Right atrium auricular region (tissue), 2 donors: ENCODE measurements at places on chromosomes 1 and 21. TPM values are rescaled to one million over a fixed set of nuclear protein-coding genes. Genes with fewer than 3 reads are reported as not detected.

Gene BCAR3
- total RNA-seq, result 12.7 TPM

Gene TCHH
- total RNA-seq, result 0.12 TPM

Gene CYB5RL
- 2.0 TPM for total RNA-seq

Gene HUNK
- 0.20 TPM for total RNA-seq

Gene OR6N1
- total RNA-seq, result not detected

Gene PRAMEF10
- not detected for total RNA-seq

Gene GBP2
- 12.3 TPM for total RNA-seq

- DNase-seq, result no peak
Observed at GRCh38 chr21:38057626-38058025, 141.4 kb upstream of the KCNJ6 start.

- DNase-seq, result no peak
Observed at GRCh38 chr21:36065497-36066036, 4.3 kb upstream of the CBR1 start.

GRCh38 chr1:16124377-16125087, 31.3 kb downstream of the EPHA2 start:
- DNase-seq, result no peak

DNA sequence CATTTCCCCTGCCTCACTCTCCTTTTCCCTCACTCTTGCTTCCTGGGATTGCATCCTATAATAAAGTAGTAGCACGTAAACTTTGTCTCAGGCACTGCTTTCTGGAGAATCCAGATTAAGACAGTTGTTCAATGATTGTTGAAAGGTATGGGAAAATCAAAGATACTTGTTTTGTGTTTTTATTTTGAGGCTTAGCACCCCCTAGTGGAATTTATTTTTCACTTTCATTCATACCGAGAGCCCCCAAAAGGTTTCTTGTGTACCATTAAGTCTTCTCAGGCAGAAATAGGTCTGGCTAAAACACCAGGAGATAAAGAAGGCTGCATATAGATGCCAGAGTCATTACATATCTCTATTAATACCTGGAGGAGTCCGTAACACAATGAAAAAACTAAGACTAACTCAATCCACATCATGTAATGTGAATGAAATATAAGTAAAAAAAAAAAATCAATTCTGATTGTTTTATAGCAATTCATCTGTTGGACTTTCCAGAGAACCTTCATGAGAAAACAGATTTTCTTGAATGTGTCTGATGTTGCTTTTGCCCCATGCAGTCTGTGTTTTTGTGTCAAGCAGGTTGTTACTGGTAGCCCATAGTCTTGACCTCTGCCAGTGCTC, 103.5 kb downstream of the RPE65 start:
- DNase-seq, result no peak

DNA sequence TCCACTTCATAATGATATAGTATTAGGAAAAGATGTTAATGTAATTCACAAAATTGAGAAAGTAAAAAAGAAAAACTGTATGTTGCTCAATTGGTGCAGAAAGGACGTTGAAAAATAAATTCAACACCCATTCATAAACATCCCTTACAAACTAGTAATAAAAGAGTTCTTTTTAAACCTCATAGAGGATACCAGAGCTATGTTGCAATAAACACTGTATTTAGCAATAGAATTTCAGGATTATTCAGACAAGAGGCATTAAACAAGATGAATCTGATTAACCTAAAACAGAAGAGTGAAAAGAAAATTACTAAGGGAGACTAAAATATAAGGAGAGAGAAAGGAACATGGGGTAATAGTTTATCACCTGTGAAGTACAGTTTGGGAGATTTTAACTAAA, 154.8 kb downstream of the NTPCR start:
- DNase-seq, result no peak

DNA sequence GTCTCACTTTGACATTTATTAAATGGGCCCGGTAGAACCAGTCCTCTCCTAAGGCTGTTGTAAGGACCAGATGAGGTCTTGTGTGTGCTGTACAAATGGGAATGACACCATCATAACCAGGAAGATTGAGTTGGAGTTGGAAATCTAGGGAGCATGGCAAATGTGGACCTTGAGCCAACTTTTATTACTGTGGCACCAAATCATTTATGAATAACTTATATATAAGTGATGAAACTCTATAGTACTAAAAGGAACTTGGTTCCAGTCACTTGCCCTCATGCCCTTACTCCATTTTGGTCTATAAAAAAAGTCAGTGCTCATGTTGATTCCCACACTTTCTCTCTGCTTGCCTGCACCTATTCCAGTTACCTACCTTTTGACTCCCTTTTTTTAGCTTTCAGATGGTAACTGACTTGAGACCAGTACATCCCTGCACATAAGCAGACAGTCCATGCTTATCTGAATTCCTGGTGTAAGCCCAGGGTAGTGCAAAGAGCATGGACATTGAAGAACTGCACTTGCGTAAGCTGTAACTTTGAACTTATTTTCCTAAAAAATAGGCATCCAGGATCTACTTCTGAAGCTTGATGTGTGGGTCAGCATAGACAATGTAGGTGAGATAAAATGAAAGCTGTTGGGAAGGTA, 210.6 kb downstream of the PBX1 start:
- no peak for DNase-seq

GRCh38 chr1:201062511-201063091, 39.1 kb upstream of the KIF21B start:
- DNase-seq, result no peak

DNA sequence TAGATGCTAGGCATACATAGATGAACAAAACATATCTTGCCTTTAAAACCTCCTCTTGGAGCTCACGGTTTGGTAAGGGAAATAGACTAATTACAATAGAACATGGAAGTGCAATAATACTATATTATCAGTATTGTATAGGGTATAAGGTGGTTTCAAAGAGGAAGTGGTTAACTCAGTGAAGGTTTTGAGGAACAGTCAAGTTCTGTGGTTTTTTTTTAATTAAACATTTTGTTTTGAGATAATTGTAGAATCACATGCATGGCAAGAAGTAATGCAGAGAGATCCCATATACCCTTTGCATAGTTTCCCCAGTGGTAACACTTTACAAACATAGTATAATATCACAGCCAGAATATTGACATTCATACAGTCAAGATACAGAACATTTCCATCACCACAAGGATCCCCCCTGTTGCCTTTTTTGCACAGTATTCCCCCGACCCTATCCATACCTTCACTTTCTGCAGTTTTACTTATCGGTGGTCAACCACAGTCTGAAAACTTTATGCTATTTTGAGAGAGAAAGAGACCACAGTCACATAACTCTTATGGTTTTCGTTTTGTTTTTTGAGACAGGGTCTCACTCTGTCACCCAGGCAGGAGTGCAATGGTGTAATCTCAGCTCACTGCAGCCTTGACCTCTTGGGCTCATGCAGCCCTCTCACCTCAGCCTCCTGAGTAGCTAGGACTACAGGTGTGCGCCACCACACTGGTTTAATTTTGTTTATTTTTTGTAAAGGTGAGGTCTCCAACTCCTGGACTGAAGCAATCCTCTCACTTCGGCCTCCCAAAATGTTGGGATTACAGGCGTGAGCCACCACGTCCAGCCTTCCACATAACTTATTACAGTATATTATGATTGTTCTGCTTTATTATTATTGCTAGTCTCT, 60.5 kb upstream of the KIAA1614 start:
- DNase-seq, result no peak

GRCh38 chr1:215526147-215526845, 40.8 kb upstream of the KCTD3 start:
- no peak for DNase-seq

DNA sequence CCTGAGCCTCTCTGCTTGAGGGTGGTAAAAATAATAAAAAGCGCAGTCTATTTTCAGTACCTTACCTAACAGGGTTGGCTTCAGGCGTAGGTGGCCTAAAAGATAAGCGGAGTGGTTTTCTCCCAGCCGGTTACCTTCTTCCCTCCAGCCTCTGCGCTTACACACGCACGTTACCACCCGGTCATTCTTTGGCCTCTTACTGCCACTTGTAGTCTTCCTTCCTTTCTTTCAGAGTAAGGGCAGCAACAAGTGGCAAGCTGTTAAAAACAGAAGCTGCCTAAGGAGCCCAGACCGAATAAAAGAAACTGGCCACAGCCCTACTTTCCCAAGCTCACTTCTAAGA, 35.4 kb downstream of the CLCA1 start:
- DNase-seq, result no peak

DNA sequence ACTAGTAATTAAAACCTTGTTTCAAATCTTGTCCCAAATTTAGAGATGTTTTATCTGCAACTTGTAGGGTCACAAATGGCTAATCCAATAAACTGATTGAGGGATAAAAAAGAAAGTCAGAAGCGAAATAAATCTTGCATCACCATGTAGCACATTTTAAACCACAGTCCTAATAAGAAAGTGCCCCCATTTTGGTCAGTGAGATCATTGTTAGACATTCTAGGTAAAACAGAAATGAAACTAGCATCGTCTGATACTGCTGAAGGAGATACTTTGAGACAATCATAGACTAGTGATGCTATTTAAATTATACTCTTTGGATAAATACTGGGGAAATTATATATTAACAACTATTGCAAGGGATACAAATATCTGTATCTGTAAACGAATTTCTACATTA, 247.9 kb downstream of the AMY1C start:
- DNase-seq, result no peak

- no peak for DNase-seq
Observed at GRCh38 chr1:12810691-12811408, 19.7 kb downstream of the PRAMEF1 start.
